ENCODE measurements at places on chromosomes 1 and 21.

GRCh38 chr1:183635099-183635605 lies 431 bp downstream of the ARPC5 start:
- no peak for DNase-seq

DNA sequence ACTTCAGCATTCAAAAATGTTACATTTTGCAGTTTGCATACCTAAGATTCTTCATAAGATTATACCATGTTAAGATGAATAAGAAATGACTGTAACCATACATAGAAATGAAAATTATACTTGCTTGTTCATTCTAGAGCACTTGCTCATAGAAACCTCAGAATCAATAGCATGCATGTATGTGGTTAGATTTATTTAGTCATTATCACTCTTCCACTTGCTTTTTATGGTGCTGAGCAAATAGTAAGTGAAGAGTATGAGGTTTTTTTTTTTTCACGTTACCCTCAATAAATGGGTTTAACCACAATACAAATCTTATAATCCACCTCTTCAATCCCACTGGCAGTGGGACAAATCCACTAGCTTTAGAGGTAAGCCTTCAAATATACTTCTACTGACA lies 84.7 kb downstream of the LRRC53 start:
- no peak for DNase-seq

- no peak for DNase-seq
Measured at GRCh38 chr1:227757781-227758180, 22.5 kb downstream of the SNAP47 start.

DNA sequence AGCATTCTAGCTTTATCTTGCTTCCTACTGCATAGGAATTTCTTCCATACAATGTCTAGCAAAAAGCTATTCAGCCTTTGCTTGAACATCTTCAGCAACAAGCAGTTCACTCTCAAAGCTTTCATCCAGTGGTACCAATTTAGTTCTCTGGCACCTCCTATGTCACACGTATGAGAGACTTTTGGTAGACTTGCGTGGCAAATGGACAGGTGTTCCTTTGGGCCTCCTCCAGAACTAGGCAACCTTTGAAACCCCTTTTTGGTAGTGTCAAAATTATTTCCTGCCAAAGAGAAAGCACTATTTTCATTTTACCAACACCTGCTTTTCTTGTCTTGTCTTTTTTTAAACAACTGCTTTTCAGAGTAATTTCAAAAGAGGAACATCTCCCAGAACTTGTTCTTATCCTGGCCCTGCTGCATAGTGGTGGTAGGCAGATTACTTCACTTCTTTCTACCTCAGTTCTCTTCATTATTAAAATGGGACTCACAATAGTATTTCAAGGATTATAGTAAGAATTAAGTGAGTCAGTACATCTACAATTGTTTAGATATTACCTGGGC lies 122.4 kb downstream of the MAST2 start:
- no peak for DNase-seq

GRCh38 chr1:231929311-231929710 lies 302.7 kb downstream of the DISC1 start:
- peak; percentile 70 for DNase-seq

- DNase-seq = no peak
Measured at GRCh38 chr1:67570486-67571143, 114.4 kb upstream of the GADD45A start.

- no peak for DNase-seq
Measured at GRCh38 chr1:48092401-48092800, 95.2 kb upstream of the TRABD2B start.

DNA sequence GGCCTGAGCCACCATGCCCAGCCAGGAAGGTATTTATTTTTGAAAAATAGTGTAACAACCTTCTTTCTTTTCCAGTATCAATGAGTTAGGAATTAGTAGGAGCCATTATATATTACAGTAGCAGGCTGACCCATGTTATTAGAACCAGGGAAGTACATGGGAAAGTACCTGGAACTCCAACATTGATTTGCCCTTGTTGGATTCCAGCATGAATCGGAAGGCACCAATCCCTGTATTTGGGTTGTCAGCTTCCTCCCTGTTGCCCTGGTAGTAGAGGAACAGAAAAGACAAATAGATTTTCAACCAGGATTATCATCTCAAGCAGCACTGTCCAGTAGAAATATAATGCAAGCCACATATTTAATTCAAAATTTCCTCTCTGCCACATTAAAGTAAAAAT lies 10.2 kb upstream of the RBM8A start:
- no peak for DNase-seq

- DNase-seq = no peak
Measured at GRCh38 chr21:34011660-34012059, 61.7 kb upstream of the MRPS6 start.

DNA sequence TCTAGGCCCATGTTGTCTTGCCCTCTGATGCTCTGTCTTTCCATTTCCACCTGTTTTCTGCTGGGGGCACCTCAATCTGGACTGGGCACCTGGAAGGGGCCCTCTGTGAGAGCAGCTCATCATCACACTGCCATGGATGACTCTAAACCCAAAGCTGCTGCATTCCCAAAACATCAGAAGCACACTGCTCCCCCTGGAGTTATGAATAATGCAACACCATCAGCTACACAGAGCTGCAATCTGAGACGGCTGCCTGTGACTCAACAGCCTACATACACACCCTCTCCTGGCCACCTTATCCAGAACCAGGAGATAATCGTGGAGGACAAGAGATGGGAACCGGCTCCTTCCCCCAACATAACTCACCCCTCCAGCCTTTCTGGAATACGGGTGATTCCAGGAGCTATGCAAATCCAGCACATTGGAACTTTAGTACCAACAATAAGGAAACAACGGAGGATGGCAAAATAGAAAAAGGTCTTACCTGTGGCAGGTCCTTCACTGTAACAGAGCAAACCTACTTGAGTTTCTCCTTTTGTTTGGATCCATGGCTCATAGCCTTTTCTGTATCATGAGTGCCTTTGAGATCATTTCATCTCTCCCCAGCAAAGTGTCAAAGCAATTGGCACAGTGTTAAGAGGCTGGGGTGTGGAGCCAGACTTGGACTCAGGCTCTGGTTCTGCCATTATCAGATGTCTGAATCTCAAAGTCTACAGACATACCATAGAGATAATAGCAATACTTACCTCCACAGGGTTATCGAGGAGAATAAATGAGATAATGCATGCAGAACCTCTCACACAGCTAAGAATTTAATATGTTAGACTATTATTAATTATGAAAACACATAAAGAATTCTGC lies 29.3 kb downstream of the AK2 start:
- DNase-seq = peak; percentile 44

DNA sequence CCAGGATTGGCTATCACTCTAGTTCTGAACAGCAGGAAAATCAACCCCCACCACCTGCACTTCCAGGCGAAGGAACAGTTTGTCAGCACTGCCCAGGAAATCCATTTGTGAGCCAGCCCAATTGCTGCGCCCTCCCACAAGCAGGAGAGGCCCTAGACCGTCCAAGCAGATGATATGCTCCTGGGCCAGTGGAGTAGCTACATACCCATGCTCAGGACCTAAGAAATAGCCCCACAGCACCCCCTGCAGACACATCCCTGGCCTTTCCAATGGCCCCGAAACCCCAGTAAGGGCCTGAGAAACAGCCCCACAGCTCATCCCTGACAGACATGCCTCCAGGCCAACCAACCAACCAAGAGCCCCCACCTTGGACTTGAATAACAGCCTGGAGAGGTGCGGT lies 111.5 kb upstream of the ZC3H11B start:
- DNase-seq = no peak

DNA sequence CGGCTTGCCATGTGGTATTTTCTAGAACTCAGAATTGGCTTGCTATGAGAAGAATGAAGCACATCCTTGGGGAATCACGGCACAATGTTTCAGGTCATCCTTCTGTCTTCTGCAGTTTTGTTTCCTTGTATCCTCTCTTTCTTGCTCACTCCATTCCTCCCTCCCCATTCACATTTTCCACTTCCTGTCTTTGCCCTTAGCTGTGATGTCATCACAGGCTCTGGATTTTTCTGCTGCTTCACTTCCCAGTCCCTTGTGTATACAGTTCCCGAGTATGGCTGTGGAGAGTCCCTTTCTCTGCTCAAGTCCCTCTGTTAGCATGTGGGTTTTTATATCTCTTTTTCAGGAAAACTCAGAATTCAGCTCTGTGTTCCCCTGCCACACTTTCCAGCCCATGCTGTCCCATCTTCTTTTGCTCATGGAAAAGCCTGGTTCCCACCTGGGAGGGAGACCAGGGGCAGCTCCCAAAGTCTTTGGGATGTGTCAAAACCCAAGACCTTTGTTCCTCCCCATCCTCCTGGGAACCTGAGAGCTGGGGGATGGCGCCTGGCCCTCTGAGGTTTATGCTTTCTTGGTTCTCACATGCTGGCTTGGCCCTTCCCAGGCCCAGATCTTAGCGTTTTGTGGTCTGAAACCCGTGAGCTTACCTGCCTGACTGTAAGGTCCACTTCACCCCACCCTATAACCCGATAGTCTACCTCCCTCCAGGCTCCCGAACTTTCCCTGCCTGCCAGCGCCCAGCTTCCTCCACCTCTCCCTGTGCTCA lies 4.8 kb upstream of the RGS16 start:
- DNase-seq = no peak

- no peak for DNase-seq
Measured at GRCh38 chr1:147223740-147224615, 1.2 kb downstream of the FMO5 start.

DNA sequence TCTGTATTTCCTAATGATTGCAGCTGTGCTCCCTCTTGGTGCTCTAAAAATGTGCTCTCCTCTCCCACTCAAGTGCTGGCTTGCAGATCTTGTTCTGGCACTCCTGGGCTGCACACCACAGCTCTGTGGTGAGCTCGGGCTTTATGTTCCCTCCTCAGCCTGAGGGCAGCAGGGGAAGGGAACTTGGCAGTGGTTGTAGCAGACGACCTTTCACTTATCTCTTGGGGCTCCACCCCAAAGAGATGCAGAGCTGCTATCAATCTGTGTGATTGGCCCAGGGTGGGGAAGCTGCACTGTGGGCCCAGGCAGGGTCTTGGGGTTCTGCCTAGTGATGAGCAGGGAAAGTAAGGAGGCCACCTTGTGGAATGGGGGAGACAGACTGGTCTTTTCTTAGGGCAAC lies 143.5 kb upstream of the GORAB start:
- no peak for DNase-seq

DNA sequence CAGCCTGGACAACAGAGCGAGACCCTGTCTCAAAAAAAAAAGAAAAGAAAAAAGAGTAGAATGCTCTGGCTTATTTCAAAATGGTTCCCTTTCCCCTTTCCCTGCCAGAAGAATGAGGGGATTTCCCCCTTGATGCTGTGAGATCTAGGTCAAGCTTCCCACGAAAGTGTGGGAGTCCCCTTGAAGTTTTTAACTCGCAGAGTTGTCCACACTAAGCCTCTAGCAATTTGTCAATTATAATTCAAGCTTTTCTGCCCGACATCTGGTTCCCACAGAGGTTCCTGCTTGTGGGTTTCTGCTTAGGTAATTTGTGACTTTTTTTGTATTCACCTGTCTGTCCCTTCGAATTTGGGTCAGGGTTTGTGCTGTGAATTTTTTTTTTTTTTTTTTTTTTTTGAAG lies 62.8 kb downstream of the ZFYVE9 start:
- no peak for DNase-seq

DNA sequence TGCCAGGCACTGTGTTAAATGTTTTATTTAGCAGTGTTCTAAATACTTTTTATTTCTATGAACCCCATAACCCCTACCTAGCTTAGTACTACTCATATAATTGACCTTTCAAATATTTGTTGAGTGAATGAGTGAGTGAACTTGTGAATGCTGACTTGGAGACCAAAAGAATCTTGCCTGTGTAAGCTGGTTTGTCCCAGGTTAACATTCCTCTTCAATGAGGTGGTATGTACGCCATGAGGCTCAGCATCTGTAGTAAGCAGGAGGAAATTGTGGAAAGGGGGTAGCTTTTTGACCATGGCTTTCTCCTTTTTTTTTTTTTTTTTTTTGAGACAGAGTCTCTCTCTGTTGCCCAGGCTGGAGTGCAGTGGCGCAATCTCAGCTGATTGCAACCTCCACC lies 14.6 kb downstream of the MED18 start:
- no peak for DNase-seq

GRCh38 chr1:225580238-225581099 lies 72.5 kb downstream of the ENAH start:
- no peak for DNase-seq

DNA sequence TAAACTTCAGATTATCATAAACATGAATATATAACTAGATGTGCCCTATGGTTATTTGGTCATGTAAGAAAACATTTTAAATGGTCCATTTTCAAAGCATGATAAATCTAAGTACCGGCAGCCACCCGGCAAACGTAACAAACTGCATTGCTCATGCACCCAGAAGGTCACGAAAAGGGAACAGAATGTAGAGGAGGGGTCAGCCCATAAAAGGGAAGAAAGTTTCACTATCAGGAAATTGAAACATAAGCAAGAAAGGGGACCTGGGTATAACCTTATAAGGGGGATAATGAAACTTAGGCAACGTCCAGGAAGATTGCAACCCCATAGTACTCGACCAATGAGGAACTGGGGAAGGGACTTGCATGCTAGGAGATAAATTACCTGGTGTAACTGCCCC lies 421.2 kb upstream of the ZRANB2 start:
- no peak for DNase-seq

DNA sequence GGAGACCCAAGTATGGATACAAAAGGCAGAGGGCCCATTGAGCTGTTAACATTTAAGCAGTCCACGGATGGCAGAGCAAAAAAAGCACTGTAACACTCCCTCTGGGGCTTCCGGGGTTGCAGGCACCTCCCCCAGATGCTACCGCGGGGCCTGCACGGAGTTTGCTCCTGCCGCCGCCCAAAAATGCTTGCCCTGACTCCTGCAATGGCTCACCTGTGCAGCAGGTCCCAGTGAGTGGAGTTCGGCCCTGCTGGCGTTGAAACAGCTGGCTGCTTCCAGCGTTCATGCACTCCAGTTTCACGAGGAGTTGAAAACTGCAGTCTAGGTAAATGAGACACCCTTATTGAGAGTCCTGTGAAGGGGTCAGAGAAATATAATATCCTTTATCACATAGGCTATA lies 832.8 kb downstream of the NCAM2 start:
- DNase-seq = no peak

GRCh38 chr1:236550961-236551851 lies 27.4 kb downstream of the LGALS8 start:
- DNase-seq = no peak

GRCh38 chr1:26544126-26544525 lies 14.6 kb downstream of the RPS6KA1 start:
- no peak for DNase-seq

DNA sequence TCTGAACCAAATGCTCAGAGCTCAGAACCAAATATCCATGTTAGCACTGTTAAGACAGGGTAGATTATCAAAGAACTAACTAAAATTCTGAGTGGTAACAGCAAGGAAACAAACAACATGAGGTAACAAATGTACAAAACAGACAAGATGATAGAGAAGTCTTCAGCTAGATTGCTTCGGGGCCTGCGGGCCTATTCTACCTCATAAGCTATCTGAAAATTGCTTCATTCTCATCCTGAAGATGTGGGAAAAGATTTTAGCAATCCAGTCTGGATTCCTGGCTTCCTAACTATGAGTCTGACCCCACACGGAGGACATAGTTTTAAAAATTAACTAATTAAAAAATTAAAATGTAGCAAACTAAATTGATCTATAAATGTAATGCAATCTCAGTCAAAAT lies 9.2 kb upstream of the QSOX1 start:
- DNase-seq = no peak
